Activated CD4-positive, alpha-beta memory T cell treated with anti-CD3 and anti-CD28 coated beads, Interleukin-2, amount 10 ng/mL, durations not matched to agents 7 days and 5 days (primary cell): ENCODE measurements at places on chromosomes 3 and 15.

DNA sequence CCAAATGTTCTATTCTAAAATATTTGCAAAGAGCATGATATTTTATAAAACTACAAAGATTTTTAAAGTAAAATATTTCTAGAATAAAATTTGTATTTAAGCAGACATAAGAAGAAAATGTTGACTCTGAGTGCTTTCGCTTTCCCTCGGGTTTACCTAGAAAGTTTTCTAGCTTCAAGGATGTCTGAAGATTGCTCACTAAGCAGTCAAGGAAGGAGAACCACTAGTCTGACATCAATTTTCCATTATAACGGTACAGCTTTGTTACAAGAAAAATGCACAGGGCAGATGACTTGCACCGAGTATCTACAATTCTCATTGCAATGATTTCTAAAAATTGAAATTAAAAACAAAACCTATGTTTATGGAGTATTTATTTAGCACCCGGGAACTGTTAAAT, 14.2 kb downstream of the GPR15 start:
- no peaks in the 10 kb centered on the region for H3K27me3 ChIP-seq
- peak overlapping the region; percentile 58 for H3K4me3 ChIP-seq
- H3K27ac ChIP-seq = peak overlapping the region; percentile 94
- DNase-seq = no peak
- peaks cover 51% of the 10 kb centered on the region for H3K36me3 ChIP-seq

GRCh38 chr3:69445498-69445897, 59.6 kb upstream of the FRMD4B start:
- peaks cover 8% of the 10 kb centered on the region for H3K27me3 ChIP-seq
- H3K4me1 ChIP-seq = no peaks in the 10 kb centered on the region
- no peak overlapping the region for H3K4me3 ChIP-seq
- H3K36me3 ChIP-seq = no peaks in the 10 kb centered on the region

DNA sequence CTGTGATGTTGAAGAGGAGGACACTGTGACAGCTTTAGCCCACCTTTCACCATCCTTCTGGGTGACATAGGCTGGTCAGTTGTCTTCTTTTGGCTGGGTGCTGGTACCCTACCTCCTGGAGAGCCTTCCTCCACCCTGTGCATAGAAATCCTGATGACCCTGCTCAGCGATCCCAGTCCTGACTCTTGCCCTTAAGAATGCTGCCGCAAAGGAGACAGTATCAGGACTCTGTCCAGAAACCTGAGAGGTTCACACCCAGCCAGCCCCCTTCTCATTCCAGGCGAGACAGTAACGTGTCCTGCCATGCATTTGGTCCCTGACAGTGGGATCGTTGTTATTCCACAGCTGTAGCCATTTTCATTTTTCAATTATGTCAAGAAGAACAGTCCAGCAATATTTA, 312.8 kb upstream of the CHRM5 start:
- H3K27me3 ChIP-seq = no peaks in the 10 kb centered on the region
- H3K4me3 ChIP-seq = no peak overlapping the region
- H3K27ac ChIP-seq = no peak overlapping the region
- H3K36me3 ChIP-seq = no peaks in the 10 kb centered on the region
- H3K4me1 ChIP-seq = no peaks in the 10 kb centered on the region

GRCh38 chr3:159910991-159911663, 77.5 kb upstream of the IL12A start:
- peak overlapping the region; percentile 27 for H3K27ac ChIP-seq
- H3K36me3 ChIP-seq = no peaks in the 10 kb centered on the region

GRCh38 chr3:71689291-71689690, 35.9 kb downstream of the EIF4E3 start:
- peaks cover 37% of the 10 kb centered on the region for H3K4me1 ChIP-seq
- H3K27ac ChIP-seq = no peak overlapping the region
- no peak for DNase-seq
- H3K36me3 ChIP-seq = peaks cover 55% of the 10 kb centered on the region

GRCh38 chr3:186217820-186218164, 108.9 kb upstream of the ETV5 start:
- no peak for DNase-seq
- H3K36me3 ChIP-seq = no peaks in the 10 kb centered on the region
- H3K4me1 ChIP-seq = peaks cover 16% of the 10 kb centered on the region
- peaks cover 15% of the 10 kb centered on the region for H3K27me3 ChIP-seq
- H3K27ac ChIP-seq = no peak overlapping the region

GRCh38 chr3:44359146-44359751, 20.7 kb downstream of the TCAIM start:
- no peak overlapping the region for H3K27ac ChIP-seq
- no peak overlapping the region for H3K4me3 ChIP-seq

DNA sequence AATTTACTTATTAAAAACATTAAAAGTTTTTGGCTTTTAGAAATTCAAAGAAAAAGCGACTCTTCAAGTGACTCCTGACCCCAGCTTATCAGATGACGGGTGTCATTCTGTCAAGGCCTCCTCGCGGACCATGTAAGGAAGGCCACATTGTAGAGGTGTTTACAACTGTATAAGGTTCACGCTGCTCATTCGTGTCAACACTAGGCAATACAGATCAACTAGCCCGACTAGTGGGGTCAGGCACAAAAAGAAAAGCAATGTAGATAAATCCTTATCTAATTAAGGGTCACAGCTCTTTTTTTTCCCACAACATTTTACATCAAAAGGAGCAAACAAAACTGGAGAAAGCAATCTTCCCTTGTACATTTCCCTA, 207.5 kb upstream of the NR2F2 start:
- DNase-seq = no peak
- no peak overlapping the region for H3K27ac ChIP-seq
- H3K27me3 ChIP-seq = no peaks in the 10 kb centered on the region
- no peaks in the 10 kb centered on the region for H3K4me1 ChIP-seq

GRCh38 chr15:38378161-38378560, 75.8 kb upstream of the FAM98B start:
- no peak overlapping the region for H3K4me3 ChIP-seq
- H3K4me1 ChIP-seq = no peaks in the 10 kb centered on the region
- H3K27me3 ChIP-seq = peaks cover 43% of the 10 kb centered on the region
- DNase-seq = no peak

GRCh38 chr3:123657568-123657967, 72.7 kb upstream of the HACD2 start:
- no peak overlapping the region for H3K4me3 ChIP-seq
- DNase-seq = no peak
- no peak overlapping the region for H3K27ac ChIP-seq
- H3K36me3 ChIP-seq = no peaks in the 10 kb centered on the region
- peaks cover 10% of the 10 kb centered on the region for H3K27me3 ChIP-seq

DNA sequence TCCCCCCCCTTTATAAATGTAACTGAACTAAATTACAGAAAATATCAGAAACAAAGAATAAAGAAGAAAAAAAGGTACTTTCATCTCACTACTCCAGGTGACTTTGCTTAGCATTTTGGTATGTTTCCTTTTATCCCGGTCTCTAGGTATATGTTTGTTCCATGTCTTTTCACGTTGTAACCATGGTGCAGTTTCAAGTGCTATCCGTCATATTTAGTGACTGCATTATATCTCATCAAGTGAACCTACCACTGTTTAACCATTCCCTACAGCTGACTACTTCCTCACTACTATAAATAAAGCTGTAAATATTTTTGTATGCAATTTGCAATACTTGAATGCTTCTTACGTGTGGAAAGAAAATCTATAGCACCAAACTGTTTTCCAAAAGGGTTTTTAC, 2.2 kb downstream of the BTBD1 start:
- H3K4me3 ChIP-seq = no peak overlapping the region
- no peak for DNase-seq
- no peaks in the 10 kb centered on the region for H3K27me3 ChIP-seq
- H3K4me1 ChIP-seq = peaks cover 20% of the 10 kb centered on the region
